NCI-H510A (cell line): ENCODE measurements at places on chromosomes 4 and X.

DNA sequence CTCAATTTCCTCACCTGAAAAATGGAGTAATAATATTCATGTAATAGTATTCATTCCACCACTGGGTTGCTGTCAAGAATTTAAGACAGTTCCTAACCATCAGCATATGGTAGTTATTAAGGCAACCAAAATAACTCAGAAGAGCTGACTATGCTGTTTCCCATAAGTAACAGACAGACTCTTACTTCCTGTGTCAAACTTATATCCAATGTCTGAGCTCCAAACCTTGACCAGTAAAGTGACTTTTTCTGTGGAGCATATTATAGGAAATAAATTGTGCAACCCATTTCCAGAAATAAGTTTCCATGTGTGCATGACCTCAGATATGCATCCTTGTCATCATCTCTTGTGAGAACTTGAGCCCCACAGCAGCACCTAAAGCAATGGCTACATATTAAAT lies 78.8 kb downstream of the HADH start:
- no peak for DNase-seq

- no peak for DNase-seq
These were observed 110.3 kb downstream of the UBE2NL start for GRCh38 chrX:143994206-143994605.

- no peak for DNase-seq
These were observed 24.7 kb upstream of the GPR101 start for GRCh38 chrX:137058339-137059127.

- DNase-seq, result no peak
These were observed 1114.6 kb upstream of the AGA start for GRCh38 chr4:178556796-178557195.

- no peak for DNase-seq
These were observed 2153.6 kb upstream of the AGA start for GRCh38 chr4:179595671-179596410.

DNA sequence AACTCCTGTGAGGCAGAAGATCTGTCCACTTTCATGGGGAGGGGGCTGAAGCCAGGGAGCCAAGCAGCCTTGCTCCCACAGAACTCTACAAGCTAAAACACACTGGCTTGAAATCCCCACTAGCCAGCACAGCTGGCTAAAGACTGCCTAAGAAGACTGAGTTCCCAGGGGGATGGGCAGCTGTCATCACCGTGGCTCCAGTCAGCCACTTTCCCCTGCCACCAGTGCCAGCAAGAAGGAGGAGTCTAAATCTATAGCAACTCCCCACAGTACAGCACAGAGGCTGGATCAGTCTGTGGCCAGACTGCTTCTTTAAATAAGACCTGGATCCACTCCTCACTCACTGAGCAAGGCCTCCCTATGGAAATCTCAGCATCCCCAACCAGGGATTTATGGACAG lies 308.6 kb downstream of the FAM47B start:
- no peak for DNase-seq

GRCh38 chr4:40858962-40859361 lies 109.2 kb downstream of the NSUN7 start:
- DNase-seq, result no peak

- no peak for DNase-seq
These were observed 534.5 kb downstream of the GLUD2 start for GRCh38 chrX:121581885-121582284.

DNA sequence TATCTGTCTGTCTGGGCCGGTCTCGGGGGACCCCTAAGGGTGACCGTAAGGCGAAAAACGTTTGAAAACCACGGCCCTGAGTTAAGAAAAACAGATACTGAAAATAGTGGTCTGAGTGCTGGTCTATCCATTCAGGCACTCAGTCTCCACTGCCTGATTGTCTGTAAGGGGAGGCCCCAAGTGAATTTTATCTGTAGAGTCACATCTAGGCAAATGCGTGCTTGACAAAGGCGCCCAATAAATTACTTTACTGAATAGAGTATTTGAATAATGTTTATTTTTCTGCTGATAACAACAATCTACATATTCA lies 465 bp downstream of the HNRNPH2 start:
- DNase-seq, result no peak

DNA sequence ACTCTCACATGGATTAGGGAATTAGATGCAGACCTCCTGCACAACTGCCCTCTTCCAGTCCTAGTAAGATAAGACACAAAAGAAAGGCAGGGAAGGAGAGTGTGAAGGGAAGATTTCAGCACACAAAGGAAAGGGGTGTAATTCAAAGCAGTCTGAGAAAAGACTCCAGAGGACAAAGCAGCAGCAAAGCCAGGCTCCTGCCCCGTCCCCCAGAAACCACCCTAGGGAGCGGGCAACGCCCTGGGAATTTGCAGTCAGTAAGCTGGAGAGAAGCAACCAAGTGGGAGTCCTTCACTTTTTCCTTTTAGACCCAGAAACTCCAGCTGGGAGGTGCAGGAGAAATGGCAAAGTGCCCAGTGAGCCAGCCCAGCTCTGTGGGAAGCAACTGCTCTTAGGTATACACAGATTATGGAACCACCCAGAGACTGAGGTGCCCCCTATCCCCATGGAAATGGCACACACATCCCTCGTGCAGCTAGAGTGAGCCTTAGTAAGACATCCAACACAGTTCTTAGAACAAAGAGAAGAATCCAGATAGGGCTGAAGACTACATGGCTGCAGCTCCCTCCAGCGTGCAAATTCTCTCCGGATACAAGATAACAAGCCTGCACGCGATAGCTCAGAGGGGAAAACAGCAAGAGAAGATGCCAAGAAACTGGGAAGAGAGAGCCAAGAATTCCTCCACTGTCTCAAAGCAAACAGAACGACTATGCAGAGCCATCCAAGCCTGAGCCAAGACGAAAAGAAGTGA lies 26.5 kb upstream of the IRAK1 start:
- no peak for DNase-seq

DNA sequence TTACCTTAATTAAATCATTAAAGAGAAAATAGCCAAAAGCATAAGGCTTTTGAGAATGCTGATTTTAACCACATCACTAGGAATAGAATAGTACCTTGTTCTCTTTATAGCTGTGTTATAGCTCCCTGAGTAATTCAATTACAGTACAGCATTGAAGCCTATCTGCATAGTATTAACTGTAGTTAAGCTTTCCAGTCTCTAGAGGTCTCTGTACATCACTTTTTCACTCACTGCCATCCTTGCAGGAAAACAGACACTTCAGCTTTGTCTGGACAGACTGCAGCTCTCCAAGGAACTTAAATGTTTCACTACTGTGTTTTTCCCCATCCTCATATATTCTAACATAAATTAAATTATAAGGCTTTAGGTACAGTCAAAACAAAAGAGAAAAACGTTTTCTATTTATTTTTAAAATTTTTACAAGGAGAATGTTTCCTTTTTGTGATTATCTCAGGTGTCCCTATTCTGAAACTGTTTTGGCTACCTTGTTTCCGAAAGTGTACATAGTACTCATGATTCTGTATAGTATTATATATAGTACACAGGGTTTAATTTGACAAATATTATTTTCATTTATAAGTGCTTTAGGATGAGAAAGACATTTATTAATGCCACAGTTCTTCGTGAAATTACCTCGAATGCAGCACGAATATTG lies 407.9 kb downstream of the PCDH18 start:
- peak; percentile 20 for DNase-seq

GRCh38 chr4:86388252-86388651 lies 28.4 kb upstream of the MAPK10 start:
- DNase-seq, result no peak

DNA sequence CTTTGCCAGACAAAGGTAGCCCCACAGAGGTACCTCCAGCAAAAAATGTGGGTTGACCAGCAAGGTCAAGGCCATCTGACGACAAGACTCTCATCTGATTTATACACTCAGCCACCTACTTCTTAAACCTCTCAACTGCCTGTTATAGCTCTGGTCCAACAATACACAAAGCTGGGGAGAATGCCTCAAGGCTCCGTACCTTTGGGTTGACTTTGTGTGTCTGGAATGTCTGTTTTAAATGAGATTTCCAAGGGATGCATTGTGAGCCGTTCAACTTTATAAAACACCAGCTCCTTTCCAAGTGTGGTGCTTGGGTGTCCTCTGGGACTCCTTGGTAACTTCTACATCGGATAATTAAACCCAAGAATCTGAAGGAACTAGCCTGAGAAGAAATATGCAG lies 167.0 kb upstream of the RPL34 start:
- DNase-seq, result no peak

DNA sequence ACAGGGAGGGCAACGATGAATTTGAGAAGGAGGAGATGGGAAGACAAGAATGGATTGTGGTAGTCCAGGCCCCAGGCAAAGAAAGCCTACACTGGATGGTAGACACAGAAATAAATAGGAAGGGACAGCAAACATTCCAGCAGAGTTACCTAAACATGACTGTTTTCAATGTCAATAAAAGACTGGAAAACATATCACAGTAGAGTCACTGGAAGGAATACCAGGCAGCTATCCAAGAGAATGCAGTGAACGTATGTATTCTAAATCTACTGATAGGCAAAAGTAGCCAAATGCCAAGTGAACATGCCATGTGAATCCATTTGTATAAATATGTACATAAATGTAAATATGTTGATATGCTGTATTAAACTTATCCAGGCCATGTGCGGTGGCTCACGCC lies 183.0 kb downstream of the PALLD start:
- DNase-seq, result no peak

- no peak for DNase-seq
These were observed 227.8 kb downstream of the DCLK2 start for GRCh38 chr4:150305995-150306394.

DNA sequence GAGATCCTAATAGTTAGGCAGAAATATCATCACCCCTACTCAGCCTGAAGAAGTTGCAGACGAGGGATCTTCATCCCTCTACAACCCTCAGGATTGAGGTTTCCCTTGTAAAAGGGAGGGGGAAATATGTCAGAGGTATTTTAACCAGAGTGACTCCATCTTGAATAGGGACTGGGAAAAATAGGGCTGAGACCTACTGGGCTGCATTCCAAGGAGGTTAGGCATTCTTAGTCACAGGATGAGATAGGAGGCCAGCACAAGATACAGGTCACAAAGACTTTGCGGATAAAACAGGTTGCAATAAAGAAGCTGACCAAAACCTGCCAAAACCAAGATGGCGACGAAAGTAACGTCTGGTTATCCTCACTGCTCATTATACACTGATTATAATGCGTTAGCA lies 17.5 kb downstream of the IL13RA2 start:
- no peak for DNase-seq

GRCh38 chr4:152534541-152535359 lies 1.1 kb downstream of the FBXW7 start:
- peak; percentile 6 for DNase-seq

GRCh38 chrX:154695911-154696675 lies 42.7 kb upstream of the CTAG2 start:
- no peak for DNase-seq

DNA sequence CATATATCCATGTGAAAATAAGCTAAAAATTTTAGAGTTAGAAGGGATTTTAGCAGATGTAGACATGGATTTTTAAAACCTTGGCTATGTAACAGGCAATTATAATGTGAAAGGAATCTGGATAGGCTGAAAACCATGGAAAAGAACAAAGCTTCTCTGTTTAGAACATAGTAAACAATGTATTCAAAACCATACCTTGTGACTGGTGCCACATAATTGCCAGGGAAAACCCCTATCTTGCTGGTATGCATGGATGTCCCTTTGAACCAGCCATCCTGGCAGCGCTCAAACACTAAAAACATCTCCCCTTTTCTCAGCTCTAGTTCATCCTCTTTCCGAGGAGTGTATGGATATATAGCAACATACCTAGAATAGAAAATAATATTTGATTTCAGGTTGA lies 110.6 kb upstream of the CBR4 start:
- DNase-seq, result no peak

GRCh38 chr4:36316607-36317006 lies 35.2 kb downstream of the DTHD1 start:
- no peak for DNase-seq

DNA sequence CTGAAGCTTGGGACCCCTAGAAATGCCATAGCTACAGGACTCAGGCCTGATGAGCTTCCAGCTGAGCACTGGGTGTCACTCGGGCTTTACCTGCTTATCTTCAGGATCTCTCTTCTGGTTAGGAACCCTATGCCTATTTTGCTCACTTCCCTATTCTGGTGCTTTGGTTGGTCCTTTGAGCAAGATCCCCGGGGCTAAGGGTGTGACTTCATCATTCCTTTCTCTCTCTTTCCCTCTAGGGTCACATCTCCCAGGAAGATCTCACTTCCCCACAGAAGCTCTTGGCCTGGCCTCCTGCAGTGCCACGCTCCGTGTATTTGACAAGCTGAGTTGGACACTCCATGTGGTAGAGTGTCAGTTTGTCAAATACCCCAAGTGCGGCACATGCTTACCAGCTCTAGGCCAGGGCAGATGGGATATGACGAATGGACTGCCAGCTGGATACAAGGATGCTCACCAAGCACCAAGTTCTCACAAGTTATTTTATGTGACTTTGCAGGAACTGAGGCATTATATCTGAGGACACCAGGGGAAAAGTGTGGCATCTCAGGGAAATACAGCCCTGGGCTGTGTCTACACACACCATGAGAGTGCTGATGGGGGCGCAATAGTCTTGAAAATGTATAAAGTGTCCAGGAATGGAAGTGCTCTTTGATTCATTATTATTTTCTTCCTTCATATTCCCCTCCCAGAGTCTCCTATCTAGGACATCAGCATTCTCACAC lies 21.1 kb downstream of the VSIG4 start:
- no peak for DNase-seq

GRCh38 chr4:84500386-84501201 lies 1.5 kb upstream of the NKX6-1 start:
- DNase-seq, result no peak

DNA sequence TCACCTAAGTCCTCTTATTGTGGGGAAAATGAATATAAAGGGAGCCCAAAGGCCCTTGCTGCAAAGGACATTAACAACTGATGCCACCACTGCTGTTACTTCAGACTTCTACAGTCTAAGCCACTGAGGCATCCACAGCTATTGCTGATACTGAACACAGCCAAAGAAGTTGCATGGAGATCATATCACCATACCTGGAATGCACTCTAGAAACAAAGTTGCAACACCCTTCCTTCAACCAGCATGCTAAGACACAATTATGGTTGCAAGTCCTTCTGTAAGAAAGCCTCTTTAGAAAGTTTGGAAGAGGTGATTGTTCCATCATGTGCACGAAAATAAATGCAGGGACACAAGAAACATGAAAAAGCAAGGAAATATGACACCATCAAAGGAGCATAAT lies 105.7 kb upstream of the SH3RF1 start:
- no peak for DNase-seq

DNA sequence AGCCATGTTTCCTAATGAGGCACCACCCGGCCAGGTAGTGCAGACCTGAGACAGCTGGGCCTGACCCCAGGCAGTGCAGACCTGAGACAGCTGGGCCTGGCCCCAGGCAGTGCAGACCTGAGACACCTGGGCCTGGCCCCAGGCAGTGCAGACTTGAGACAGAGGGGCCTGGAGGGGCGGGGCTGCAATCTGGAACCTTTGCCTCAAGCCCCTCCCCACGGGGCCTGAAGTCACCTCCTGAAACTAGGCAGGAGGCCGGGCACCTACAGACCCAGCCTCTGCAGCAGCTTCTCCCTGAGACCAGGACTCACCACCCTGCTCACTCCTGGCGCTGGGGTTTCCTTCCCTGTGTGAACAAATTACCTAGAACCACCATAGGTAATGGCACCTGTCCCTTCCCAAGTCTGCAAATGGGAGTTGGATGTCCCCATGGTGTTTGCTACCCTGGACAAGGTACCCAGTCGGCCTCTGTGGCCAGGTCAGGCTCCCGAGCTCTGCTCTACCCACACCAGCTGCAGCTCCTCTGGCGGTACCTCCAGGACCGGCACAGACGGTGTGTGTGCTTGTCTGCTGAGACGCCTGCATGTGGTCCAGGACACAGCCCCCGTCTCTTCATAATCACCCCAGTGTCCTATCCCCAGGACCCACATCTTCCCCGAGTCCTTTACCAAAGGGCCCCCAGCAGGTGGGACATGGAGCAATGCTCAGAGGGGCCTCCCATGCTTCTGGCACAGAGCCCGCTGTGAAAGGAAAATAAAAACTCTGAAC lies 53.1 kb upstream of the C4orf50 start:
- no peak for DNase-seq
